ENCODE measurements at places on chromosomes 2 and 18. TPM values are rescaled to one million over a fixed set of nuclear protein-coding genes. Genes with fewer than 3 reads are reported as not detected.

- no peak for DNase-seq
Measured at GRCh38 chr18:6363216-6363615, 51.5 kb downstream of the L3MBTL4 start.

SERPINB11 gene
- not detected for total RNA-seq

DNA sequence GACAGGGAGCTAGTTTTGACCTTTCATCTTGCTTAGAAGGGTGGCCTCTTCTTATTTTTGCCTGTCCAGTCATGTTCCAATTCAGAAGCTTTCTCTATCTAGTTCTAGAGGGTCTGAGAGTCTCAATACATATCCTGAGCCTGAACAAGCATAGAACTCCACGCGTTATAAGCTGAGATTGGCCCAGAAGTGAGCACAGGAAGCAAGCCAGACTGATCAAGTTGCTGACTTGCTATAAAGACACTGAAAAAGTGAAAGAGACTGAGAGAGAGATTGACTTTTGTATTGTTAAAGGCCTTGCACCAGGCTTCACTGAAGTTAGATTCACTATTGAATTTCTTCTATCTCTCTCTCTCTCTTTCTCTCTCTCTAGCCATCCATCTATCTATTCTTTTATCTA lies 142.7 kb upstream of the DOCK10 start:
- no peak for DNase-seq

- no peak for DNase-seq
Measured at GRCh38 chr2:120786038-120786960, 50.6 kb downstream of the GLI2 start.

RNPEPL1 gene
- total RNA-seq = 91.8 TPM

FOXI3 gene
- not detected for total RNA-seq
